Activated T-cell treated with anti-CD3 and anti-CD28 coated beads for 24 hours (primary cell): ENCODE measurements at places on chromosomes 12 and 14.

GRCh38 chr14:72471346-72471745 lies 422.6 kb downstream of the DPF3 start:
- DNase-seq, result no peak

DNA sequence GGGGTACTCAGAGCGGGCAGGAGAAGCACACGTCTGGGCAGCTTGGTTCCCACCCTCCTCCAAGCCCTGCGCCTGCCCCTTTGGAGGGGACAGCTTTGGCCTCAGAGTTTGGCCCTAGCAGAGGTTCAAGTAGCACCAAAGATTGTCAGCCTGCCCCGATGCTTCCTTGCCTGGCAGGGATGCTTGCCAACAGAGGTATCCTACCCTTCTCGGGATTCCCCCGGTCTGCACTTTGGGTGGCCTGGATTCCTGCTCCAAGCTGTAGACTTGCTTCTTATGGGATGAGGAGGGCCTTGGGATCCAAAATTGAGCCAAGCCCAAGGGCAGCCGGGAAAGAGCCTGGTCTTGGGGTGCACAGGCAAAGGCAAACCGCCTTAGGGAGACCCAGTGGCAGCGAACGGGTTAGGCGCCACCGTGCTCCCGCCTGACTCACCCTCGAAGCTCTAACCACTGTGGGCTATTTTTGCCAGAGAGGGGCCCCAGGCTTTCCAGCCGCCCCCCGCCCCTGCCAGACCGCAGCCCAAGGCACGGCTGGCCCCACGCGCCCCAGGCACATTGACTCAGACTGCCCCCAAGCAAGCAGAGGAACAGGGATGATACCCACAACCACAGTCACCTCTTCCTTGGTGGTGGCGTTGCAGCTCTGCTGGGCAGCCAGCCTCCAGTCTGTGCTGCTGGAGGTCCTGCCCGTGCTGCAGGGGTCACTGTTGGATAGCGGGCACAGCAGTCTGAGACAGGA lies 847 bp upstream of the WNT10B start:
- no peak for DNase-seq

GRCh38 chr12:130619385-130620001 lies 96.6 kb downstream of the RIMBP2 start:
- no peak for DNase-seq

DNA sequence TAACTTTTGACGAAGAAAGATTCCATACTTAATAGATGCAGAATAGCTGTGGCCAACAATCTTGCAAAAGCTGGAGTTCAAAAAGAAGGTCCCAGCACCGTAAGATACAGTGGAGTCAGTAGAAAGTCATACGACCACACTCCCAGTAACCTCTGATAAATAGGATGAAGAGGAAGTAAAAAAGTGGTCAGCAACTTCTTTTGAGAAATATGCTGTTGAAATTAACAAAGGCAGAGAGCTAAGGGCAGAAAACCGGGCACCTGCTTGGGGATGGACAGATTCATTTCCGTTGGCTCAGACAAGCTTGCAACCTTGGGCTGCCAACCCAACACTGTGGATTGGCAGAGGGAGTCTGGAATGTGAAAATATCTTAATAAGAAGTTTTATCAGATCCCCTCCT lies 40.0 kb downstream of the BTG1 start:
- DNase-seq, result no peak

- DNase-seq, result no peak
These were observed 4.5 kb downstream of the DYRK4 start for GRCh38 chr12:4566474-4566873.

DNA sequence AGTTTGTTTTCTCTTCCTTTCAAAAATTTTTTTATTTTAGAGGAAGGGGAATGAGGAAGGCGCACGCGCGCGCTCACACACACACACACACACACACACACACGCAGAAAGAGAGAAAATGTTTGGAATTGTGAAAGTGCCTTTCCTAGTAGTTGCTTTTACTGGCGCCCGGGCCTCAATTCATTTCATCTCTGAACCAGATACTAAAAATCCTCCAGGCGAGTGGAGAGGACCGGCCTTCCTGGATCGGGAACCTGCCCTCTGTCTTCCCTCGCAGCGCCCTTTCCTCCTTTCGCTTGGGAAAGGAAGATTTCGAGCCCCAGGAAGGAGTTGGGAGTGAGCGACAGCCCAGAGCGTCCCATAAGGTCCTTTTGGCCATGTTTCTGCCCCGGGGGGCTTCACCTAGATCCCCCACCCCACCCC lies 7.8 kb upstream of the TBX3 start:
- DNase-seq, result no peak
